ENCODE measurements at places on chromosomes 11 and 22.
A peak's percentile ranks its signal among the peaks of the same experiment; 100 is the strongest.

DNA sequence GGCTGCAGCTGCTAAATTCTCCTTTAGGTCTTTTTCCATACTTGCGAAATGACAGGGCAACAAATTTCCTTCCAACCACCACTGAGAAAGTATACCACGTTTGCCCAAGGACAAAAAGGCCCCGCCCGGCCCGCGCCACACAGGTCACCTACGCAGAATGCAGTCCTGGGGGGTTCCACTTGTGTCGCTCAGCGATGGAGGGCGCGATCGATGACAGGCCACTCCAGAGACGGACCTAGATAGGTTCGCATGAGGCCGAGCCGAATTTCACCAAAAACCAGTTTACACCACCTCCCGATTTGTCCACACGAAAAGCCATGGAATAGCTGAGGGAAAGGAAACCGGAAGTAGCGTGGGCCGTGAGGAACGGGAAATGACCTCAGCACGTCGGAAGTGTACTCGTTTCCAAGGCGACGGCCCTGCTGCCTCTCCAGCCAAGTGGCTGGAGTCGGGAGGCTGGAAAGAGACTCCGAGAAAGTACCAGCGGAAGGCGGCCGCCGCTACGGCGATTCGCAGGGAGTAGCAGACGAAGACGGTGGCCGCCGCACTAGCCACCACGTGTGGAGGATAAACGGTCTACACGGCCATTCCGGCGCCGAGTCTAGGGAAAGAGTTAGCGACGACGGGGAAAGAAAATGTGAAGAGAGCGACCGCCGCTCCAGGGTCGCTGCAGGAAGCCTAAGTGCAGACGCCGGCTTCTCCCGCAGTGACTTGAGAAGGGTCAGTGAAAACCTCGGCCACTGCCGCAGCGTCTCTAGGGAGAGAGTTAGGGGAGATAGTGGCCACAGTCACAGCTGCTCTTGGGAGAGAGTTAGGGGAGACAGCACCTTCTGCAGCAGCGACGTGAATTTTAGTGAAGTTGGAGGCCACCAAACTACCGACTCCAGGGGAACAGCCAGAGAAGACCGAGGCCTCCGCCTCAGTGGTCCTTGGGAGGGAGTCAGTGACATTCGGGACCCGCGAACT is at the start of gene ANKRD42:
TSS of gene ANKRD42 (plus strand) at position 398 of the 966 bp plus-strand sequence. CDS start 959 bp downstream, outside the sequence.
- peak; percentile 88 for DNase-seq

DNA sequence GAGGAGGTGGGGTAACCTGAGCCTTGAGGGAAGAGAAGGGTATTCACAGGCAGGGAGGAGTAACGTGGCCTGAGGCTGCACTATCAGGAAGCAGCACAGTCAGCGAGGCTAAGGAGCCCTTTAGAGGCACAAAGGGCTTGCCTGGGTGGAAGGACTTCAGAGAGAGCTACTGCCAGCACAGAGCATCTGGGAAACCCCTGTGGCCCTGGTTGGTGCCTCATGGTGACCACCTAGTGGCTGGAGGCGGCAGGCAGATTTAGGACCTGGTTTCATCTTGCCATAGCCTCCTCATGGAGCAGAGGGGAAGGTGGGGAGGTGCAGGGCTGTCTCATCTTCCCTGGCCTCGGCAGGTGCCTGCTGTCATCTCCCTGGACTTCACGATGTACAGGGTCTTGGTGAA is 64.5 kb downstream of the MPPED1 start:
- no peak for DNase-seq

GRCh38 chr11:9280655-9281301 is 15.6 kb upstream of the DENND5A start:
- DNase-seq, result no peak

GRCh38 chr11:59783632-59784090 is 26.9 kb downstream of the MRPL16 start:
- no peak for DNase-seq

DNA sequence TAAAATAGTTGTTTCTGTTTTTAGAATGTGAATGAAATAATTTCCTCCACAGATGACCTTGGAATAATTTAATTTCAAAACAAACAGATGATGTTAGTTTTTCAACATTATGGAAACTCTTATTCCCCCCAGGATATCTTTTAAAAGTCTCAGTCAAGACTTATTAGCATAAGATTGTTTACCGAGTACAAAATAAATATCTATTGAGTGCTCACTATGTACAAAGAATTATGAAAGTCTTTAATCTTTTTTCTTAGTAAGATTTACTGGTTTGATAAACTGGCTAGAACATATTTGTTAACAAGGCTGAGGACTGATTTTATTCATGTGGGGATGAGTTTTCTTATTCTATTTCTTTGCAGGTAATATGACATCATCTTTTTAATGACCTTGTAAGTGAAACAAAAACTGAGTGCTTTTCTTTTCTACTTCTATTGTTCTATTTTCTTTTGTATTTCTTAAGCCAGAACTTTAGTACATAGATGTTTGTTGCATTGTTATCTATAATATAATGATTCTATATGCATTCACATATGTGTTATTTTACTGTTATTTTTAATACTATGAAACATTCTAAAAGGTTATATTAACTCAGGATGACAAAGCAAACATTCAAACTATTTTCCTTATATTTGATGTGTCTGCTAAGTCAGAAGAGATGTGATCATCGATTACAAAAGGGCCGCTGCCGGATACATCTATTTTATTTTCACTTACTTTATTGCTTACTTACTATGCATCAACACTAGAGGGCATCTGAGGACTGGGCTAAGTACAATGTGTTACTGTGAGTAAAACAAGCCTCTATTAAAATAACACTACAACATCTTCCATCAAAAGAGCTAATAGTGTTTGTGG is 111.0 kb upstream of the ARHGAP42 start:
- DNase-seq, result no peak

GRCh38 chr11:124644426-124645280 is 22.0 kb downstream of the TBRG1 start:
- DNase-seq, result peak; percentile 16

GRCh38 chr22:46465345-46465720 is 72.1 kb downstream of the CELSR1 start:
- no peak for DNase-seq

- no peak for DNase-seq
Observed at GRCh38 chr22:21841422-21841821, 26.0 kb downstream of the MAPK1 start.

DNA sequence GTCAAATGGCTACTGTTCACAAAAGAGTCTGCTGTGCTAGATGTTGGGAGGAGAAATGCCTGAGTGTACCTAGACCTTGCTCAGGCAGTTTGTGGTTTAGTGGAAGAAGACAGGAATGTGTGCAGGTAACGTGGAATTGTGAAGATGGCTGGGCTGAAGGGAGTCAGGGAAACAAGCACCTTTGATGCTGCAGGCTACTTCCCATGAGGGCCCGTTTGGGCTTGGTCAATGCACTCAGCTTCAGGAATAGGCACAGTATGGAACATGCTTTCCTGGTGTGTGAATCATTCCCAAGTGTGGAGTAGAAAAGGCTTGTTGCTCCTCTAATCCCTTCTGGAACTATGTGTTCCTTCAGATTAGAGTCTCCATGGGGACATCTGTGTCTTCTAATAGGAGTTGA is 318.3 kb upstream of the MTNR1B start:
- no peak for DNase-seq

Measured in anterior cingulate cortex (tissue), 58 donors.